ENCODE measurements at places on chromosomes 7 and 10. TPM values are rescaled to one million over a fixed set of nuclear protein-coding genes. Genes with fewer than 3 reads are reported as not detected.

SEMA3C gene
- not detected for total RNA-seq

CPVL gene
- 0.33 TPM for total RNA-seq

ELFN1 gene
- not detected for total RNA-seq

ATAD1 gene
- total RNA-seq = 44.4 TPM

ANKRD1 gene
- not detected for total RNA-seq

ACTA2 gene
- 28.2 TPM for total RNA-seq

All from activated CD8-positive, alpha-beta memory T cell treated with anti-CD3 and anti-CD28 coated beads, Interleukin-2, amount 10 ng/mL, durations not matched to agents 7 days and 5 days (primary cell).